GM23338 (cell line): ENCODE measurements at places on chromosomes 5 and 9. TPM values are rescaled to one million over a fixed set of nuclear protein-coding genes. Genes with fewer than 3 reads are reported as not detected.
A peak's percentile ranks its signal among the peaks of the same experiment; 100 is the strongest.

- no peak overlapping the region for H3K27ac ChIP-seq
- no peak overlapping the region for H3K4me3 ChIP-seq
- peaks cover 37% of the 10 kb centered on the region for H3K36me3 ChIP-seq
- no peaks in the 10 kb centered on the region for H3K4me1 ChIP-seq
- no peaks in the 10 kb centered on the region for H3K27me3 ChIP-seq
Measured at GRCh38 chr5:148416921-148417320, 33.2 kb downstream of the FBXO38 start.

GRCh38 chr5:13350767-13351166 is 593.7 kb downstream of the DNAH5 start:
- H3K27me3 ChIP-seq: no peaks in the 10 kb centered on the region
- H3K4me3 ChIP-seq: no peak overlapping the region
- no peak for DNase-seq
- H3K4me1 ChIP-seq: no peaks in the 10 kb centered on the region

Gene F2RL2
- total RNA-seq: 0.42 TPM in 1 of 2 replicates, not detected in the other

Gene FIBCD1
- total RNA-seq: 4.4 and 15.5 TPM in 2 replicates

GRCh38 chr5:3077684-3078083 is 326.2 kb upstream of the IRX2 start:
- H3K36me3 ChIP-seq: no peaks in the 10 kb centered on the region
- no peaks in the 10 kb centered on the region for H3K27me3 ChIP-seq
- no peak overlapping the region for H3K27ac ChIP-seq
- no peaks in the 10 kb centered on the region for H3K4me1 ChIP-seq
- peak; percentile 37 for DNase-seq

- H3K27ac ChIP-seq: no peak overlapping the region
- H3K27me3 ChIP-seq: no peaks in the 10 kb centered on the region
- peak; percentile 19 for DNase-seq
- H3K4me1 ChIP-seq: peaks cover 19% of the 10 kb centered on the region
Measured at GRCh38 chr9:88818495-88819201, 172.6 kb upstream of the S1PR3 start.

Gene MTREX
- 94.9 and 97.0 TPM in 2 replicates for total RNA-seq

Gene ZNF354C
- total RNA-seq: 9.8 and 11.3 TPM in 2 replicates

Gene HSD17B3
- total RNA-seq: not detected in 2 replicates

- no peak overlapping the region for H3K27ac ChIP-seq
- DNase-seq: no peak
- H3K36me3 ChIP-seq: no peaks in the 10 kb centered on the region
- H3K27me3 ChIP-seq: peaks cover 56% of the 10 kb centered on the region
- H3K4me3 ChIP-seq: no peak overlapping the region; the same call in 1 of the 2 replicates
- H3K4me1 ChIP-seq: peaks cover 12% of the 10 kb centered on the region
Measured at GRCh38 chr5:128535251-128535650, 2.8 kb downstream of the FBN2 start.

- H3K4me1 ChIP-seq: no peaks in the 10 kb centered on the region
- H3K27ac ChIP-seq: no peak overlapping the region
- no peak for DNase-seq
- H3K36me3 ChIP-seq: peaks cover 21% of the 10 kb centered on the region
- H3K27me3 ChIP-seq: no peaks in the 10 kb centered on the region
- H3K4me3 ChIP-seq: no peak overlapping the region
Measured at GRCh38 chr5:151132963-151133362, 24.6 kb downstream of the ANXA6 start.

DNA sequence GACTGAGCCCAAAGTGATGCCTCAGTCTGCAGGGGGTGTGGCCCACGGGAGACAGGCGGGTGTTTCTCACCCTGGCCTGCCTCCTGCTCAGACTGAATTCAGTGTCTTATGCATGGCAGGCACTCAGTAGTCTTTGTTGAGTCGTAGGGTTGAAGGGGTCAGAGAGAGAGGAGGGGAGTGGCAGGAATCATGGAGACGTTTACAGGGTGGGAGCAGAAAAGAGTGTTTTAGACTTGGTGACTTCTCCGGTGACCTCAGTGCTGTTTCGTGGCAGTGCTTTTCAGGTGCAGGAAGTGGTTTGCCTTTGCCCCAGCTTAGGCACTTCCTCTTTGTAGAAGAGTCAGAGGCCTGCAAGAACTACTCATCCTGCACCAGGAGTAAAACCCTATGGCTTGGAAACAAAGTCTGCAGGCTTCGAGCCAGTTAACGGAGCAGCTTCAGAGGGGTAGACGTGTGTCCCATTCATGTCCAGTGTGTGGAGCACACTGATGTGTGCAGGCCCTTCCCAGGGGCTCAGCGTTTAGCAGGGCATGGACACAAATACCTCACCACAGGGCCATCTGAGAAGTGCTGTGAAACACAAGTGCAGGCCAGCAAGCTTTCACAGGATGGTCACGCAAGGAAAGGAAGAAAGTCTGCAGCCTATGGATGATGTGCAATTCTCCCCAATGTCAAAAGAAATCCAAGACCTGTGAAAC is 24.5 kb upstream of the SEMA4D start:
- no peak overlapping the region for H3K4me3 ChIP-seq
- no peaks in the 10 kb centered on the region for H3K27me3 ChIP-seq
- no peak for DNase-seq
- H3K36me3 ChIP-seq: no peaks in the 10 kb centered on the region
- H3K4me1 ChIP-seq: no peaks in the 10 kb centered on the region
- no peak overlapping the region for H3K27ac ChIP-seq

- H3K27me3 ChIP-seq: peaks cover 9% of the 10 kb centered on the region
- H3K27ac ChIP-seq: no peak overlapping the region
- no peaks in the 10 kb centered on the region; the same call in 1 of the 2 replicates for H3K36me3 ChIP-seq
- peaks cover 5% of the 10 kb centered on the region; the same call in 1 of the 2 replicates for H3K4me1 ChIP-seq
- peak overlapping the region; percentile 66 for H3K4me3 ChIP-seq
- no peak for DNase-seq
Measured at GRCh38 chr5:1295650-1296037, 776 bp upstream of the TERT start.

DNA sequence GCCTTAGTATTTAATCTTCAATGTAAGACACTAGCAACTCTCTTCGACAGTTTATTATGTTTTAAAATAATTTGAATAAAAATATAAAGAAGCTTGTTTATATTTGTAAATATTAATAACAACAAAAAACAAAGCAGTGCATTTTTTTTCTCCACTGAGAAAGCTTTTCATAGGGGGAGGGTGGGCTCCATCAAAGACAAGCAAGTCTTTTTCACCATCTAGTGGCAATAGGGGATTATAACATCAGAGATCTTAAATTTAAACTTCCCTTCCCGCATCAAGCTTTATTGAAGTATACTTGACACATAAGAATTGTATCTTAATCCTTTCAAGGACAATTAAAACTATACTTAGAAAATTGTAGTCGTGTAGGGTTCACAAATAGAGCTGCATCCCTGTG is 9.3 kb upstream of the OR13F1 start:
- H3K27ac ChIP-seq: no peak overlapping the region
- no peaks in the 10 kb centered on the region for H3K27me3 ChIP-seq
- no peak overlapping the region for H3K4me3 ChIP-seq
- H3K36me3 ChIP-seq: no peaks in the 10 kb centered on the region
- H3K4me1 ChIP-seq: no peaks in the 10 kb centered on the region

GRCh38 chr5:132265336-132266030 is 8.0 kb downstream of the PDLIM4 start:
- no peak overlapping the region for H3K27ac ChIP-seq
- no peaks in the 10 kb centered on the region for H3K36me3 ChIP-seq
- no peak for DNase-seq
- no peaks in the 10 kb centered on the region for H3K27me3 ChIP-seq

- no peaks in the 10 kb centered on the region for H3K27me3 ChIP-seq
- DNase-seq: no peak
- no peak overlapping the region for H3K4me3 ChIP-seq
Measured at GRCh38 chr5:169970339-169970738, 10.0 kb downstream of the INSYN2B start.

DNA sequence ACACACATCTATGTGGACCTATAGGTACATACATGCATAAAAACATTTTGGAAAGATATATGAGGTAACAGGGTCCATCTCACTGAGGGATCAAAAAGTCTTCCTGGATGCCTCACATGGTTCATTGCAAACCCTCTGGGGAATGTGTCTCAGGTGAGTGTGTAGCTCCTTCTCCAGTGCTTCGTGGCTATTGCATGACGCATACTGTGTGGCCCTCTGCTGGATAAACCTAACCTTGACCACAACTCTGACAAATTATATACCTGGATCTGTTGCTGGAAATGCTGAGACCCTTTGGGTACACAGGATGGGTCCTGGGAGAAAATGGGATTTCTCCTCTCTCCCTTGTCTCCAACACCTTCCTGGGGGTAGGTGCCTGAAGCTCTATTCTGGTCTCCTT is 91.9 kb downstream of the JAKMIP2 start:
- peaks cover 4% of the 10 kb centered on the region; the same call in 1 of the 2 replicates for H3K4me1 ChIP-seq
- no peaks in the 10 kb centered on the region for H3K36me3 ChIP-seq
- H3K27ac ChIP-seq: no peak overlapping the region
- no peaks in the 10 kb centered on the region for H3K27me3 ChIP-seq
- no peak overlapping the region for H3K4me3 ChIP-seq

Gene GABRG2
- total RNA-seq: 3.1 and 3.5 TPM in 2 replicates

DNA sequence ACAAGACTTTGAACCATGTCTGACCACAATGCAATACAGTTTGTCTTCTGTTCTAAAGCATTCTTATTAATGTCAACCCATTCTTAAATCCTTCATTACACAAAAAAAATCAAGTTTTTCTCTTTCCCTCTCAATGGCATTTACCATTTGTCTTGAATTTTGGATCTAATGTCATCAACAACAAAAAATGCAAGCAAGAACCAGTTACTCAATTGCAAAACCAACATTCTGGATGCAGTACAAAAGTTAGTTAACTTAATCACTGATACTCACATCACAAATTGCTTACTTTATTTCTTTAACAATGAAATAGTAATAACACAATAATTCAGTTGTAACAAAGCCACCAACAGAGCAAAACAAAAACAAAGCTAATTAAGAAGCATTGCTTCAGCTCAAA is 6.0 kb downstream of the C9orf40 start:
- H3K4me1 ChIP-seq: peaks cover 12% of the 10 kb centered on the region; the same call in 1 of the 2 replicates
- H3K27me3 ChIP-seq: no peaks in the 10 kb centered on the region
- no peak overlapping the region for H3K27ac ChIP-seq
- H3K36me3 ChIP-seq: no peaks in the 10 kb centered on the region

DNA sequence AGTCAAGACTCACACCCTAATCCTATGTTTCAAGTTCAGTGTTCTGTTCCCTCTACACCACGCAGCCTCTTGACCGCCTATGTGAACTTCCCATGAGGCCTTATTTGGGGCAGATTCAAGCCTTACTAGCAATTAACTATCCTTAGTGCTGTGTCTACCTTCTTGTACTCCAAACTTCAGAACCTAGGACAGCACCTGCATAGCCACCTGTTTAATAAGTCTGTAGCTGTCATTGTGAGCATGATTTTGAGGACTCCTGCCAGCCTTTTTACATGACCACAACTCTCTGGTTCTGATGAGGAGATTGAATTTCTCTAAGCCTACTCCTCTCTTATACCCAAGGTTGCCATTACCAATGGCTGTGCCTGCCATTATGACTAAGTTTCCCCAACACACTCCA is 50.8 kb upstream of the PCSK1 start:
- no peaks in the 10 kb centered on the region for H3K36me3 ChIP-seq
- H3K27ac ChIP-seq: no peak overlapping the region
- no peaks in the 10 kb centered on the region for H3K4me1 ChIP-seq
- H3K27me3 ChIP-seq: no peaks in the 10 kb centered on the region
- no peak overlapping the region for H3K4me3 ChIP-seq
- peak; percentile 67 for DNase-seq

DNA sequence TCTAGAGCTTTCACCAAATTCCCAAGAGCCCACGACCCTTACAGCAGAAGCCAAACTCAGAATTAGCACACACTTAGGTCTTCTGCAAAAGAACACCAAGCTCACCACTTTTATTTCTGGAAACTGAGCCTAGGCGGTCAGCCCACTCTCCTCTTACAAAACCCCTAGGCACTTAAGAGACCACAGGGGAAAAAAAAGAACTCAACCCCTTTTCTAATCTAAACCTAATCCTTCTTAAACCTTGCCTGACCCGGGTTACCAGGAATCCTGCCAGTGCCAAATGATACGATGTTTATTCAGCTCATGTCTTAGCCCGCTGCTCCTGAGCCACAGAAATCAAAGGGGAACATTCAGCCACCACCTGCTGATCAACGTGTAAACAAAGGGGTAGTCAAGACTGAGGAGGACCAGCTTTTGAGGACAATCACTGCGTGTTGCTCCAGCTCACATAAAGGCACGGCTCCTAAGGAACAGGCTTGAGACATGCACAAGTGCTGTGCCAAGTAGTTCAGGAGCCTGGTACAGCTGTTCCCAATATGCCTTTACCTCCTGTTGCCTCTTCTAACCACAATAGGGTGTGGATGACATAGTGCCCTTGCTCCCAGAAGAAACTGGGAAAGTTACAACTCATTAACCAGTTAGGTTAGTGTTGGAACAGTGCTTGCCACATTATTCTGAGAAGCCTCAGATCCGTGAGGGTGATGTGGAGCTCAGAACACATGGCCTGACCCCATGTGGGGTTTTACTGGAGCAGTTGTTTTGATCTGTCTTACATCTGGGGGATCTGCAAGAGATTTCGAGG is 49.3 kb downstream of the ZFAND5 start:
- H3K4me1 ChIP-seq: peaks cover 21% of the 10 kb centered on the region
- DNase-seq: peak; percentile 59
- H3K27ac ChIP-seq: no peak overlapping the region
- no peaks in the 10 kb centered on the region for H3K36me3 ChIP-seq

DNA sequence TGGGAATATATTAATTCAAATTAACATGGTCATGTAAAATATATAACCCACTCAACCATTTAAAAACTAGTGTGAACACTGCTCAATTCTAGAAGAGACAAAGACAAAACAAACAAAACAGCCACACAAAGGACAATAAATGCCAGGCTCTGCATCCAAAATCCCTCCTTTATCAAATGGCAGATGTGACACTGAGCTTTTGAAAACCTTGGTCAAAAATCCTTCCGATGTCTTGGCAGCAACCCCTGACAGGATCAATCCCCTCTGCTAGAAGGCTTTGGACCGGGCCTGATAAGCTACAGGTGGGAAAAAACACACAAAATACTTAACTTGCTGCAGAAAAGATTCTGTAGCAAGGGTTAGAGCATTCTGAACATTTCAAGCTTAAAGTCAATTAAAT is 61.5 kb downstream of the ZFR start:
- no peak for DNase-seq
- H3K4me1 ChIP-seq: no peaks in the 10 kb centered on the region
- H3K36me3 ChIP-seq: peaks cover 35% of the 10 kb centered on the region; the same call in 1 of the 2 replicates
- no peaks in the 10 kb centered on the region for H3K27me3 ChIP-seq

DNA sequence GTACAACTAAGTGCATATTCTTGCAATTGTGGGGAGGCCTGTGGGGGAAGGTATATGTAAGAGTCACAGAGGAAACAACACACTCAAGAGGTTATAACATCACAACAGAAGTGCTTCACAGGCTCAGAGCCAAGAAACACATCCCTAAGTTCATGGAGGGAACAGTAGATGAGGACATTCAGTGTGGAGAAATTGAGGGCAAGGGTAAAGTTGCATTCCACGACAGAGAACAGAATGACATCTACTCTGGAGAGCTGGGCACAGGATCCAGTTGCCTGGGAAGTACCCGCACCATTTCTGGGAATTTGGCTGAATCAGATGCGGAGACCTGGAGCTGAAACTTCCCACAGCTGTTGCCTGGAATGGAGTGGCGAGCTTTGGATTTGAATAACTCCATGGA is 197.2 kb downstream of the NXNL2 start:
- no peaks in the 10 kb centered on the region for H3K27me3 ChIP-seq
- no peak for DNase-seq
- no peaks in the 10 kb centered on the region for H3K4me1 ChIP-seq
- H3K36me3 ChIP-seq: no peaks in the 10 kb centered on the region
- H3K27ac ChIP-seq: no peak overlapping the region
- no peak overlapping the region for H3K4me3 ChIP-seq

Gene TMEM174
- not detected in 2 replicates for total RNA-seq
